ENCODE measurements at places on chromosomes 7 and 10.
A peak's percentile ranks its signal among the peaks of the same experiment; 100 is the strongest.

GRCh38 chr7:155541986-155542675 is 4.2 kb downstream of the CNPY1 start:
- no peak for DNase-seq

DNA sequence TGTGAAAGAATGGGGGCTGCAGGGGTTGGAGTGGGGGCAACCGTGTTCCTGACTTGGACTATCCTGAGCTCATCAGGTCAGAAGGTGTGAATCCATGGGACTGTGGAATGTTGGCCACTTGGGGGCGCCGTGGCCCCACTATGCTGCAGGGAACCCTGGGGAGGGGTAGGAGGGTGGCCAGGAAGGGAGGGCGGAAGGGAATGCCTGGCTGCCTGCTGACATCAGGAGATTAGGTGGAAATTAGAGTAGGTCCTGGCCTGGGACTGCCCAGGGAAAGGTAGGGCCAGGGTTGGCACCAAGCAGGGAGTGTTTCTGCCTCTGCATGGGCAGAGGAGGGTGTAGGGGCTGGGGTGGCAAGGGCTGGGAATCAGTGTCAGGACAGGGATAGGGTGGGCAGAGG is 65.8 kb upstream of the PRSS58 start:
- no peak for DNase-seq

- no peak for DNase-seq
Measured at GRCh38 chr10:29859521-29860130, 199.8 kb downstream of the JCAD start.

- DNase-seq: no peak
Measured at GRCh38 chr7:132840199-132840598, 241.7 kb downstream of the CHCHD3 start.

- no peak for DNase-seq
Measured at GRCh38 chr7:30348083-30348560, 63.7 kb downstream of the ZNRF2 start.

DNA sequence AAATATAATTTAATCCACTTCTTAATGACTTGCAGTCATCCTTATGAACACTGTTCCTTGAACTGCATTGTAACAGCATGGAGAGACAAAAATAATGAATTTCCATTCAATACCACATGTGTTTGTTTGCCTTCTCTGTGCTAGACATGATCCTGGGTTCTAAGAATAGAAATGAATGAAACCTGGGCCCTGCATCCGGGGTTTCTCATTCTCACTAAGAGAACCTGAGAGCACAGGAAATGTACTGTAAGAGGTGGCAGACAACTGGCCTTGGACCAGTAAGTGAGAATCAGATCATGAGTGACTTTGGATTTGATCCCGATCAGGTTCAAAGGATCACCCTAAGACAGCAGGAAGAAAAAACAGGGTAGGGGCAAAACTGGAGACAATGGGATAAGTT is 37.2 kb upstream of the CUL1 start:
- no peak for DNase-seq

DNA sequence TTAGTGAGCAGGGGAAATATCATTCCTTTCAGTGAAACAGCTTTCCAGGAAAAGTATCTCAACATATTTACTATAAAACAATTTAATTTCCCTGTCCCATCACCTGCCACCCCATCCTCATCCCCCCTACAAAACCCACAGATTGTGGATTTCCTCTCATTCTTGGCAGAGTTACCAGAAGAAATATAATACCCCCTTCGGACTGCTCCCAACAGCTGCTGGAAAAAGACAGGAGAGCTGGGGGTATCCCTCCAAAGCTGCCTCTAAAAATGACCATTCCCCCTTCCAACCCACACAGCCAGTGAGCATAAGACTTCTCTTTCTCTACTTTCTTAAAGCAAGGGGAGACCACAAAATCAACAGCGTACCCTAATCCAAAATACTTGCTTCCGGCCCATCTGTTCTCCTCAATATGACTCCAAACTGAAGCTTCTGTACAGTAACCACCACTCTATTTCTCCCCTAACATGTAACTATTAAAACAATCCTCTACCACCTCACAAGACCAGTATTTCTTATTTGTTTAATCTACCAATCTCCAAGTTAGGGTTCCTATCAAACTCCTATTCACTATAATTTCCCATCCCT is 7.8 kb downstream of the FBXW4 start:
- DNase-seq: no peak

DNA sequence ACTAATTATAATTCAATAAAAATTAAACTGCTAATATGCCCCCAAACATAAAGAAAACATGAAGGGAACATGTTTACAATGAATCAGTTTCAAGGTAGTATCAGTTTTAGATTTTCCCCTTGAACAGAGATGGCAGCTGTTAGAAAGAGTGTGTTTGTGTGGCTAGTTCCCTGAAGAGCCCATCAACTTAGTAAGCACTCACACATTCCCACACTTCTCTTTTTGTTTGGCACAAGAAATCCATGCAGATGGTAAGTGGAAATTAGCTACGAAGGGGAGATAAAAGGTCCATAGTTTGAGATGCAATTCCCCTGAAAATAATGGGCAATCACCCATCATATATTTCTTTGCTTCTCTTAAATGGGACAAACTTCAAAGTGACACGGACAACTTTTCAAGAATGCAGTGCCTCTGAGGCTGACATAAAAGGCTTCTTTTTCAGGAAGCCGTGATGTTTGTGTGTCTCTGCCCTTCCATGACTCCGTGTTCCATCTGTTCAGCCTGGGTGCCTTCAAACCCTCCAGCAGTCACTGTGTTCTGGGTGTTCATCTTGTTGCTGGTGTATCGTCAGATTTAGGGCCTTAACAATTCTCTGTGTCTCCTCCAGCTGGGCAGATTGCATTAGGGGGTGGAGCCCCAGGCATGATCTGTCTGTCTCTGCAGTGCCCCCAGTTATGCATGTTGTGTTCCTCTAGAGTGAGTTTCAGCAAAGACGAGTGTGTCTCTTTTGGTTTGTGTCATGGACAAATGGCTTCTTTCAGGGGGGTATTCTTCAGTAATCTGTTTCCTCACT is 259.5 kb upstream of the NPY start:
- no peak for DNase-seq

DNA sequence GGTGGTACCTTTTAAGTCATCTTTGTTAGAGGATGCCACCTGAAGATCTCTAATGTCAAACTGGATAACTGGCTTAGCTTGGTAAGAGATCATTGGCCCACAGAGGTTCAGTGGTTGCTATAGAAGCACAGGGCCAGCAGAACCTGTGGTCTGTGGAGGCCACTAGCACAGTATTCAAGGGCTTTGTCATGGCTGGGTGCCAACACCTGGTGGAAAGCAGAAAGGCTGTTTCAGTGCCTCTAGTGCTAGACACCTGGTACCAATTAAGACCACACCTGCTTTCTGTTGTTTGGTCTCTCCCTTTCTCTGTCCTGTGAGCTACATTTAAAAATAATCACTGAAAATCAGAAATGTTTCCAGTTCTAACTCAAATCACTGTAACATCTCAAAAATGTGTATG is 10.0 kb upstream of the PCGF5 start:
- peak; percentile 99 for DNase-seq

DNA sequence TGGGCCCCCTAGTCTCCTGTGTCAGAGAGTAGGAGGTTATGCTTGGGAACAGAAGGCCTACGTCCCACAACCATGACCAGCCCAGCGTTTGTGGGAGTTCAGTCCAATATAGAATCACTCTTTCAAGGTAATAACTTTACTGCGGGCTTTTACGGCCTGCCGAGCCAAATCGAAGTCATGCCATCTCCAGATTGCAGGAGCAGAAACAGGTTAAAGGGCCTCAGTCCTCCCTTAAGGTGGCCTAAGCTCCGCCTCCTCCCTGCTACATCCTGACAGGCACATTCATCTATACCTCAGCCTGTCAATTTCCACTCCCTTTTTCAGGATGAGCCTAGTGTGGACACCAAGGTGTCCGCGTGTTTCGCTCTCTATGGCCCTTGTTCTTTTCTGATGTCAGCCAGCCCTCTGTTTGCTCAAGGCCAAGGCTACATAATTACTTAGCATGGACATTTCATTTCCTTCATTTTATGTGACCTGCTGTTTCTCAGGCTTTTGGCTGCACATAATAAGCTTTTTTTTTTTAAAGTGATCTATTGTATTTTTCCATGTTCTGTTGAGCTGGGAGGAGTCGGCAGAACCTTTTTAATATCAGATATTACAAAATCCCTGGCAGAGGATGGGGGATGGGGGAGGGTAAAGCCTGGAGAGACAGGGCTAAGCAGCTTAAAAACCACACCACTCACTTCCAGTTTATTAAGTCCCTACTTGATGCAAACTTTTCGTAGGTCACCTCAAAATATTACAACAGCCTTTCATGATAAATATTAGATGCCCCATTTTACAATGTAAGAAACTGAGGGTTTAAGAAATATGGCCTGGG is 84.6 kb downstream of the CACNB2 start:
- DNase-seq: no peak

DNA sequence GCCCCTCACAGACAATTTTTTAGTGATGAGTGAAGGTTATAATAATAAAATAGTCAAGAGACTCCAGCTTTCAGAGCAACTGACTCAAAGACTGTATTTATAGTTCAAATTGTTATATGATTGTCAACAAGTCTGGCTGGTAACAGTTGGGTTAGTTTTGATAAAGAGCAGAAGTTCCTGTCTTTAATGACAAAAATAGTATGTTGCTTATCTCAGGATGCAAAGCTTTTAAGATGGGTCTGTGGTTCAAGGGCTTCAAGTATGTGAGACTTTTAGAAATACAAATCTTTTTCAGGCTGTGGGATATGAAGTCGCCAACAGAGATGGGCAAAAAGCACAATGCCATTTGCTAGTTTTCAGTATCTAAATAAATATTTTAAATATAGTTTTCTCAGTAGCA is 118.4 kb downstream of the ABCA13 start:
- DNase-seq: no peak

GRCh38 chr10:117477961-117478670 is 64.4 kb upstream of the EMX2 start:
- DNase-seq: no peak

DNA sequence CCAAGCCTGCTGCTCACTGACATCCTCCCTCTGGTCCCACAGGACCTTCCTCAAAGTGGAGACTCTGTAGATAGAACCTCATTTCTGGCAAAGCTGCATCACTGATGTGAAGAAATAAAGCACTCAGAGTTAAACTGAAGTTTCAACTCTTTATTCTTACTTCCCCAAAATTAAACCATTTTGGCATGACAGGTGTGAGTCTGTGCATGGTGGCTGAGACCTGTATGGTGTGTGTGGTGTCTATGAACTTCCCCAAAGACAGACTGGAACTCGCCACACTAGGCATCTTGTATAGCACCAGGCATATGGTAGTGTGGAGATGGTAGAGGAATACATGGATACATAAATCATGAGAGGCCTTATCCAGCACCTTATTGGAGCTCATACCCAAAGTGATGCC is 6.6 kb upstream of the WDFY4 start:
- no peak for DNase-seq

GRCh38 chr7:90412458-90413184 is 9.4 kb downstream of the CLDN12 start:
- peak; percentile 26 for DNase-seq

GRCh38 chr7:69799990-69800389 is 201.7 kb downstream of the AUTS2 start:
- no peak for DNase-seq

DNA sequence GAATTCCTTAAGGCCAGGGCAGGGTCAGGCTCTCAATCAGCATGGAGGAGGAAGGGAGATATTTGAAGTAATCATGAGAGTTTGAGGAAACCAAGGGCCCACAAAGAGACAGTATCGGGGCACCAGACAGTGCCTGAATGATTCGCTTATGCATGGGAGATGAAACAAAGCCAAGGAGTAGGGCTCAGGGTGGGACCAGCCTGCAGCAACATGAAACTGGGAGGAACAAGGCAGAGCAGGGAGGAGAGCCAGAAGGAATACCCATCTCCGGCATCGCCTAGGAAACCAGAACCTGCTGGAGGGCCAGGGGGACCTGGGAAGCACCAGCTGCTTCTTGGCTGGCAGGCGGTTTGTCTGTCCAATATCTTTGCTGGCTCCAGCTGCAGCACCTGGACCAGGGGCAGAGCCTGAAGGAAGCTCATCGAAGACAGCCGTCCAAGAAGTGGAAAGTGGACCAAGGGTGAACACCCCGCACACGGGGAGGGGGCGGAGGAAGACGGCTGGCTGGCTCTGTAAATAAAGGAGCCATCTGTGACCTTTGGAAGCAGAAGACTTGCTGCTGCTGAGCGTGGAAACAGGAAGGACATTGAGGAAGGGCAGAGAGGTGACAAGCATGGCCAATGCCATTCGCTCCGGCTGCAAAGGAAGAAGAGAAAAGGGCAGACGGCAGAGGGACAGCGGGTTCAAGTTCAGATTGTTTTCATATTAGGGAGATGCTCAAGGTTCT is 34.4 kb upstream of the ECHDC3 start:
- DNase-seq: no peak

DNA sequence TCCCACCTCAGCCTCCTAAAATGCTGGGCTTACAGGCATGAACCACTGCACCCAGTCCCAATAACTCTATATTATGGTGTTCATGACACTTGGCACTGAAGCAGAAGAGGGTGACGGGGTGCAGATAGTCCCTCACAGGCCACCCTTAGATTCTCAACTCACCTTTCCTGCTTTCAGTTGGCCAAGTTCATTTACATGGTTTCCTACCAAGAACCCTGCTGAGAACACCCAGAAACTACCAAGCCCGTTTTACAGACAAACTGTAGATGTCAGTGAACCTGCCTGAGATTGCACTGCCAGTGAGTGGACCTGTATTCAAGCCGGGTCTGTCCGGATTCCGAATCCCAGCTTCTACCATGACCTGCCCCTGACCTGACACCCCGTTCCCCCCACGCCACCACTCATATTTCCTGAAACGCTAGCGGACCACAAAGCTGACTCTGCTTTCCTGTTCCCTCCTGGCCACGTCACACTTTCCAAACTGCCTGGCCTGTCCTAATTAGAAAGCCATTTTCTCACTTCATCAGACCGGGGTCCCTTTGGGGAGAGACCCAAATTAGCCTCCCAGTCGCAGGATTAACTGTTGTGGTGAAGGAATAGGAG is 17.3 kb downstream of the GRID2IP start:
- DNase-seq: no peak

DNA sequence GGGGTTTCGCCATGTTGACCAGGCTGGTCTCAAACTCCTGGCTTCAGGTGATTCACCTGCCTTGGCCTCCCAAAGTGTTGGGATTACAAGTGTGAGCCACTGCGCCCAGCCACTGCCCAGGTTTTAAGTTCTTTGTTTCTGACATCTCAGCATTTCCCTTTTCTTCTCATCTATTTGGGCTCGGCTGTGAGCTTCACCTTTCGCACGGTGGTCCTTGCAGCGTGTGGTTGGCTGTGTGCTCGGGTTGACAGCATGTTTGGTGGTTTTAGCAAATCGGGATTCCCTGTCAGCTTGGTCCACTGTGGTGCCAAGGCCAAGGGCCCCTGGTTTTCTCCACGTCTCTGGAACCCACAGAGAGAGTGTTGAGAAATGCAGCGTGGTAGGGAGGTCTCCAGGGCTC is 138.8 kb downstream of the DNAJB6 start:
- DNase-seq: no peak

GRCh38 chr10:118594392-118595063 is 920 bp downstream of the PRLHR start:
- DNase-seq: no peak

GRCh38 chr7:131953184-131953583 is 396.8 kb upstream of the PODXL start:
- DNase-seq: no peak

Measured in DMS153 (cell line).